Activated CD4-positive, alpha-beta T cell treated with anti-CD3 and anti-CD28 coated beads for 1 hour (primary cell): ENCODE measurements at places on chromosomes 2 and 18.

DNA sequence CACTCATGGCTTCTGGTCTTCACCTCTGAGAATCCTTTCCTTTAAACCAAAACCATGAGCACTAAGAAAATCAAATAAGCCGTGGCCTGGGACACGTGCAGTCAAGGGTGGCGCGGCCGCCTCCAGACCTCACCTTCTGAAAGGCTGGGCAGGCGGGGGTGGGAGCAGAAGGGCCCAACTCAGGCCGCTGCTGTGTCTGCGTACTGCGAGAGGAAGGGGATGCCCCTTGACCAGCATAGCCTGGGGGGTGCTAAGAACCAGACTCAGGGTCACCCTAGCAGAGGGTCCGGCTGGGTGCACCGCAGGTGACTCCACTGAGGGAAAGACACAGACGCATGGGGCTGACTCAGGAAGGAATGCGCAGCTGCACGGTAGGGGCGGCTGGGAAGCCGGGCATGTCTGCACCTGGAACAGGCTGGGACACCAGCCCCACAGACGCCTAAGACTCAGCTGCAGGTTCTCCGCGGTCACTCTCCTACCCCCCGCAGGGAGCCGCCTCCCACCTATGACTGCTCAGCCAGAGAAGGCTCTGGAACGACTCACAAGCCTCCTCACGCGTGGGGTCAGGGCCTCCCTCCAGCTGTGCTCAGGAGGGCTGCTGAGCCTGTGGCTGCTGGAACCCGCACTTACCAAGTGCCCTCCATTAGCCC, 432.4 kb upstream of the MYT1L start:
- DNase-seq, result no peak

DNA sequence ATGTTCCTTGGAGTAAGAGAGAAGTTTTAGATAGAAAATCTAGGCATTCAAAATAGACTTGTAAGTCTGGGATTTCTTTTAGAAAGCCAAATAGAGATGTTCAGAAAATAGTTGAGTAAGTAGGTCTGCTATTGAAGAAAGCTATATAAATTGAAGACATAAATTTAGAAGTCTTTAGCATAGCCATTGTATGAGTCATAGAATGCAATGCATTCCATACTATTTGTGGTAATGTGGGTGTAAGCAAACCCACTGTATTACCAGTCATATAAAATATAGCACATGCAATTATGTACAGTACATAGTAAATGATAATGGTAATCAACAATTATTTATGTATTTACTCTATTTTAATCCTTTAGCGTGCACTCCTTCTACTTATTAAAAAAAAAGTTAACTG, 14.1 kb downstream of the MC4R start:
- no peak for DNase-seq

DNA sequence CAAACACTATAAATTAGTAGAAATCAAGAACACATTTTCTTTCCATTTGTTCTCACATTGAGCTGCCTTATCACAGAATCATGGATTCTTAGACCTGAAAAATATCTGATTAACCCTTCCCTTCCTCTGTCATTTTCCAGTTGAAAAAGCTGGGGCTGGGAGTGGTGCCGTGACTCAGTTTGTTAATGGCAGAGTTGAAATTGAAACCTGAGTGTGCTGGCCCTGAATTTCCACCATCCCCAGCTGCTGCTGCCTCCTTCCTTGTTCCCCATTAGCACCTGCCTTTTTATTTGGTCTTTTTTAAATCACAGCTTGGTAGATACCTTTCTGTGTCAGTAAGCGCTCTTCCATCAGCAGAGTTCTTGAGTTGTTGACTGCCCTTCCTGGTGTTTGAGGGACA, 10.6 kb downstream of the FARP2 start:
- DNase-seq, result no peak

DNA sequence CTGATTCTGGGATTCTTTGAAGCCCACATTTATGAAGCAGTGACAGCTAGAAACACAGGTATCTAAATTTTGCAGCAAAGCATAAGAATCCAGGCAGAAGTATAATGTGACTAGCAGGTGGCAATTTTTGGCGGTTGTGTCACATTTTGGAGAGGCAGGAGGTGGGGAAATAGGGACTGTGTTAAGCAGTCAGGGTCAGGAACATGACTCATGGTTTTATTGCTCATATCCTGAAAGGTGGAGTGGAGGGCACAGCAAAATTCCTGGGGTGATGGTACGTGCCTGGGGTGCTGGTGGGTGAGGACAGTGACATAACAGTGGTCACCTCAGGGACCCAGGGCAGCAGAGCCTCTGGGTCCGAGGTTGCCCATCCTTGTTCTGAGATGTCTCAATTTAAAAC, 63.5 kb upstream of the TTN start:
- no peak for DNase-seq

DNA sequence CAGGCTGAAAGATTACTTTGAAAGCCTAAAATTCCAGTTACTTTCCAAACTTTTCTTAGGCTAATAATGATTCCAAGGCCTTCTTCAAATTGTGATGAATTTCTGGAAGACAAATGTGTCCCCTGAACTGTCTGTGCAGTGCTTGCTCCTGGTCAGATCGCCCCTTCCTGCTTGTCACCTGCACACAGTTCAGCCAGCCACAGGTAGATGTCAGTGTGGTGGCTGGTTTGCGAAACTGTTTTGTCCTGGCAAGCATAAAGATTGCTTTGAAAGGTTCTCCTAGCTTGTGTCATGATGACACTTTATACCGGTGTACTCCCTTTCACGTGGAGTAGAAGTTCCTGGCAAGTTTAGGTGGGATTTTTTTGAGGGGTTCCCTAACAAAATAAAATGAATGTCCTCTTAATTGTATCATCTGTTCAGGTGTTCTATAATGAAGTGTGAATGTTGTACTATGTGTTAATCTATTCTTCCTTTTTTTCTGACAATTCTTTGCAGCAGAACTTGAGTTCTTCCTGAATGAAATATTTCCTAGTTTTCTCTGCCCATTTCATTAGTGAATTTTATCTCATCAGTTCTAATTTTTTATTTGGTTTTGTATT, 298.8 kb downstream of the ZNF407 start:
- peak; percentile 39 for DNase-seq

DNA sequence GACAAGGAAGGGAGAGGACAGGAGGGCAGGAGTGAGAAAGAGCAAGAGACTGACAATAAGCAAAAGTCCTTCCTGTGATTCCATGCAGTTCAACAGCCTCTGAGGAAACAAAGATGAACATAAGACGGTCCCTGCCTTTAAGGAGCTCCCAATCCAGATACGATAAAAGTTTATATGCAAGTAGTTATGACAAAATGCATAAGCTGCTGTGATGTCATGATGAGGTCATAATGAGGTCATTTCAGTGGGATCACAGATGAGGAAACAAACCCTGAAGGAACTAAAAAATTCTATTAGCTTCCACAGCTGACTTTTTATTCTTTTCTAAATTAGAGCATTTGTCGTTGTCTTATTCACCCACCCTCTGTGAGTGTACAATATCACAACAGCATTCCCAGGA, 458.5 kb upstream of the ACVR2A start:
- DNase-seq, result no peak

- DNase-seq, result no peak
Observed at GRCh38 chr18:46001892-46002291, 34.8 kb upstream of the EPG5 start.

DNA sequence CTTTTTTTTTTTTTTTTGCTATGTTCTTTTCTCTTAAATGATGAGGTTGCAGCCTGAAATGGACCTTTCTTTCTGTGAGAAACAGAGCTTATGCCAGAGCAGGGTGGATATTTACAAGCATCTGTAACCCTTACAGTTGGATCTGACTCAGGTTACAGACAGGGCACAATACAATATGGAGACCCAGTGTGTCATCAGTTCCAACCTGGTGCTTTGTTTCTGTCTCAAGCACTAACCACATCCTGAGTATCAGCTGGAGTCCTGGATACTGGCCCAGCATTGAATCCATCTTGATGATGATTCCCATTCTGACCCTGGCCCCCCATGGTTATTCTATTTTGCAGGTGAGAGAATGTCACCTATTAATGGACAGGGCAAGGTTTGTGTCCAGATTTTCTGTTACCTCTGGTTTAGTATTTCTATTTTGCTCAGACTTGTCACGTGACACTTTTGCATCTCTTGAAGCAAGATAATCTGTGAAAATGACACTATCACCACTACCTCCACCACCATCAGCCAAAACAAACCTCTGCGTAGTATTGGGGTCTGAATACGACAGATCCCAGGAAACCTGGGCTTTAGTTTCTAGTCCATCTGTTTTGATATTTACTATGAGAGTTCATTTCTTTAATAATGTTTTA, 174.0 kb downstream of the CCDC85A start:
- no peak for DNase-seq

DNA sequence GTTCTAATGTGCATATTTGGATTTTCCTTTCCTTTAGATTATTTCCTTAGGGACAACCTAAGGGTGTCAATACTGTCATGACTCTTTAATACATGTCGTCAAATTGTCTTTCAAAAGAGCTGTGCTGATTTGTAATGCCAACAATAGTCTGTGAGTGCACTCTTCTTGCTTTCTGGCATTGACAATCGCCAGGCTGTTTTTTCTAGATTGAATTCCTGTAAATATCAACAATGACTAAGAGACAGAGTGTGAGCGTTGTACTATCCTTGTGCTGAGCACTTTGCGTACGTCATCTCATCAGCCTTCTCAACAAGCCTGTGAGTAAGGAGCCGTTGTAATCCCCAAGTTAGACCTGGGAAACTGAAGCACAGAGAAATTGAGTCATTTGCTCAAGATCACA, 96.0 kb downstream of the ACOXL start:
- DNase-seq, result no peak

DNA sequence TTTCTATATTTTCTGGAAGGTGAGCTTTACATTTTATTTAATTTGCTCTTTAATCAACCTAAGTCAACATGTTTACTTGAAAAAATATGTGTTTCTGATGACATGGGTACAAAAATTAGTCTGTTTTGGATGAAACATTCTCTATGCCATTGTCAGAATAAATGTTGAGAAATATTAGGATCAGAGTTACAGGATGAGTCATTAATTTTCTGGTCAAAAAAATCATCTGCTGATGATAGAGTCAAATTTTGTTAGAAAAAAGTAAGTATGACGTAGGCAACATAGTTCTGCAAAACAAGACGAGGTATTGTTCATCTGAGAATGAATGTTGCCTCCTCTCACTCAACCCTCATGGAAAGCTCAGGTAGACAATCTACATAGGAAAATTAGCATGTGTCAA, 107.6 kb upstream of the CAVIN2 start:
- no peak for DNase-seq

GRCh38 chr18:40651163-40651562, 1303.9 kb upstream of the PIK3C3 start:
- no peak for DNase-seq
